ENCODE measurements at places on chromosomes 16 and 17.

DNA sequence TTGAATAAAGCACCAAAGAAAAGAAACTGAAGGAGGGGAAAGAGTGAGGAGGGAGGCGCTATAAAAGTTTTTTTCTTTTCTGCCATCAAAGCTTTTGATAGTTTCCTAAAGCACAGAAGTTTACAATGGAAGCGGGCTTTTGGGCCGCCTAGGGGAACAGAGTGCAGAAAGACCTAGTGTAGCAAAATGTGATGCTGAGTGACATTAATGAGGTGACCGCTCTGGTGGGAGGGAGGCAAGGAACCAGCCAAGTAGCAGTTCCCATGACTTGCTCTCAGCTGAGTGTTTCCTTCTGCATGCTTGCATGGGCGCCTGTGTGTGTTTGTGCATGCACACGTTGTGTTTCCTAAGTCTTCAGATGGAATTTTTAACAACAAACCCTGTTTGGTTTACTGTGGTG is 15.5 kb downstream of the MSI2 start:
- DNase-seq = no peak

DNA sequence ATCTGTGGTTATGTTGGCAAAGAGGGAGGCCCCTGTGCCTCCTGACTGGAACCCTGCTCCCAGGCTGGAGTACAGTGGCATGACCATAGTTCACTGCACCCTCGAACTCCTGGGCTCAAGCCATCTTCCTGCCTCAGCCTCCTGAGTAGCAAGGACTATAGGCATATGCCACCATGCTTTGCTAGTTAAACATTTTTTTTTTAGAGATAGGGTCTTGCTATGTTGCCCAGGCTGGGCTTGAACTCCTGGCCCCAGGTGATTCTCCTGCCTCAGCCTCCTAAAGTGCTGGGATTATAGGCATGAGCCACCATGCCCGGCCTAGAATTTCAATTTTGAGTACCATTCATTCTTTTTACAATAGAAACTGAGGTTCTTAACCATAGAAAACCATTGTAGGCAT is 21.2 kb upstream of the ITGB3 start:
- DNase-seq = no peak

- no peak for DNase-seq
These were observed 300.6 kb downstream of the SOX9 start for GRCh38 chr17:72421128-72422092.

DNA sequence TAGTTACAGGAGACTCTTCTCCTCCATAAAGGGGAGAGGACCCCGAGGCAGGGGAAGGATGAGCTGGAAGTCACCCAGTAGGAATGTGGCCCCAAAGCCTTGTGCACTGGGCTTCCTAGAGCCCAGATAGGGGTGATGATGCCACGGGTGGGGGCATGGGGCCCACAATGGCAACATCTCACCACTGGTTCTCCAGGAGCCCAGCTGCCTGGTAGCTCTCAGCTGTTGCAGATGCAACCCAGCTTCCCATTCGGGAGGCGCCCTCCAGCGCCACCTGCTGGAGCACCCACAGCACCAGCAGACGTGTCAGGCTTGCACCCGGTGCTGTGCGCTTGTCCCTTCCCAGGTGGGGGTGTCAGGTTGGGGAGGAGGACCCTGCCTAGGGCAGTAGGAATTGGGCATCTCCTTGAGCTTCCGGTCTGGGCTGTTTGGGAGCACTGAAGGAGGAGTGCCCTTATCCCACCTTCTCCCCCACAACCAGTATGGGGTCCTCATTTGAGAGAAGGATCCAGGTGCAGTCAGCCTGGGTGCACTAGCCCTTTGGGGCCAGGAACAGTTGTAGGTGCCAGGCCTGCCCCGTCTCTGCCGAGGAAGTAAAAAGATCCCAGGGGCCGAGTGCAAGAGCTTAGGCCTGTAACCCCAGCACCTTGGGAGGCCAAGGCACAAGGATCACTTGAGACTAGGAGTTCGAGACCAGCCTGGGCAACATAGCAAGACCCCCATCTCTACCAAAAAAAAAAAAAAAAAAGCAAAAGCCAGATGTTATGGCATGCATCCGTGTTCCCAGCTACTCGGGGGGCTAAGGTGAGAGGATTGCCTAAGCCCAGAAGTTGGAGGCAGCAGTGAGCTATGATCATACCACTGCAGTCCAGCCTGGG is 14.4 kb downstream of the CDIPT start:
- peak; percentile 71 for DNase-seq

DNA sequence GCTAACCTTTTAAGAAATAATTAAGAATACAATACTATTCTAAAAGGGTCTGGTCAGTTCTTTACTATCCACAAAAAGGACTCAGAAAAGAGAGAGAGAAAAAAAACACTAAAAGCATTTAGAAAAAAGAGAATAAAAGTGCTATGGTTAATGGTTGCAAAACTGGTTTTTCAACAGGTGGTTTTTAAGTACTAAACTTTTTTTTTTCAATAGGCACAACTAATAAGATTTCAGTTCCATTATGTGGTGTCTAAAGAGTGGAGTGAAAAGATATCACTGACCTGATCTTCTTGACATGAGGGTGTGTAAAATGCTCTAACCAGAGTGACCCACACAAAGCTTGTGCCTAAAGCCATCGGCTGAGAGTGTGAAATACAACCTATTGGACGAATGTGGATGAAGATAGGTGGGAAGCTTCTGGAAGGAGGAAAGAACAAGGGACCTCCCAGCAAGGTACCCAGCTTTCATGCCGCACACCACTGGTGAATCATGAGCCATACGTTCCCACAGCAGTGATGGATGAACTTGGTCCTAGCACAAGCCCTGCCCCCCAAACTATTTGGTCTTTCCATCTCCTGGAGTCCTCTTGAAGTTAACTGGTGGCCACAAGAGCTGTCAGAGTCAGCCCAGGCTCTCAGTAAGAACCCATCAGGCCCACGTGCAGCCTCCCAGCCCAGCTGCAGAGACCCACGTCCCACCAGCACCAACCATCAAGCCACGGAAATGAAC is 103.0 kb downstream of the ZFHX3 start:
- DNase-seq = no peak

DNA sequence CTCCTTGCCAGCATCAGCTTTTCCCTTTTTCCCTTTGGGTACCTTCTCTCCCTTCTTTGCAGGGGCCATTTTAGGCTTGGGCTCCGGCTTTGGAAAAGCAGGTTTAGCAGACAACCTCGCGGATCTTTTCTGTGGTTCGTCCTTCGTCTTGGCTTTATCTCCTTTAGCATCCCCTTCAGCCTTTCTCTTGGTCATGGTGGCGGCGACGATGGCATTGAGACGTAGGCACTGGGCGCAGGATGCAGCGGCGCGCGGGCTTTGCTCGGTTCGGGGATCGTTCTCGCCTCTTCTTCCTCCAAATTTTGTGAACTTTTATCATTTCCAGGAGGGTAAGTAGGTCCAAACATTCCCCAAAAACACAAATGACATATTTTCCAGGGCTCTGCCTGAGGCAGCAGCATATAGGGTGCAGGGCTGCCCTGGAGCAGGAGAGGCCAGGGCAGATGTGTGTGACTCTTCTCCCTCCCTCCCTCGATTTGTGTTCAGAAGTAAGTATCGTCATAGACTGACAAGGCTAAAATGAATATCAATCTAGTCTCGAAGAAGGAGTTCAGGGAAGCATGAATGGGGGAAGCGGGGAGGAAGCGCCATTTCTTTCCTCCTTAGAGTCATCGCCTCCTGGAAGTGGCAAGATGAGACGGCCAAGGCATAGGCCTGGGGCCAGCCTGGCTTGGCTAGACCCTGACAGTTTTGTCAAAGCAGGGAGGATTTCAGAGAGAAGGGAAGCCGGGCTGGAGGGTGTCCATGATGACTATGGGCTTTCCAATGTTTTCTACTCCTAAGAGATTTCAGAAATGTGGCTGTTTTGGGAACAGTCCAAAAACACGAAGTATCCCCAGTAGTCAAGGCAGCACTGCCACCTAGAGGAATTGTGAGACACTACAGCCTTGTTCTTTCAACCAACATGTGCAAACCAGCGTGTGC is 13.2 kb downstream of the CHCT1 start:
- peak; percentile 56 for DNase-seq

- DNase-seq = no peak
These were observed 8.6 kb upstream of the MRC2 start for GRCh38 chr17:62618647-62619416.

GRCh38 chr17:67246653-67247415 is 1.8 kb upstream of the HELZ start:
- no peak for DNase-seq

- DNase-seq = no peak
These were observed 27.2 kb upstream of the TOB1 start for GRCh38 chr17:50893183-50893993.

- DNase-seq = no peak
These were observed 217.7 kb upstream of the CDH8 start for GRCh38 chr16:62253966-62254365.

DNA sequence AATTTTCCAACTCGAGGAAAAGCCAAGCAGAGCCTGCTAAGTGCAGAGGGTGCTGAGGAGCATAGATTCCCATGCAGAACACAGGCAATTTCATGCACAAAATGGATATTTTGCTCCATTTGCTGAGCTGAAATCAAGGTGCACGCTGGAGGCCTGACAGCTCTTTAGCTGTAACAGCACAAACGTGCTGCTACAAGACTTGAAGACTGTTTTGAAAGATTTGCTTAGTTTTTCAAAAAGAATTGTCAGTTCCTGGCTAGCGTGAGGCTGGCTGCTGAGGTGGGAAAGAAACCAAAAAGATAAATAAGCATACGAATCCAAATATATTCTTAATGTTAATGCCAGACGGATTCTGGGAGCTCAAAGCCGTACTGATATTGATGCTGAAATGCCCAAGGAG is 309.0 kb upstream of the MAF start:
- DNase-seq = no peak

GRCh38 chr17:17468217-17469010 is 8.4 kb upstream of the MED9 start:
- DNase-seq = no peak

GRCh38 chr17:54891176-54891821 is 9.4 kb upstream of the TOM1L1 start:
- no peak for DNase-seq

GRCh38 chr17:11880714-11881113 is 116.6 kb downstream of the ZNF18 start:
- DNase-seq = no peak

- DNase-seq = no peak
These were observed 13.2 kb downstream of the SLC6A4 start for GRCh38 chr17:30222251-30222650.

DNA sequence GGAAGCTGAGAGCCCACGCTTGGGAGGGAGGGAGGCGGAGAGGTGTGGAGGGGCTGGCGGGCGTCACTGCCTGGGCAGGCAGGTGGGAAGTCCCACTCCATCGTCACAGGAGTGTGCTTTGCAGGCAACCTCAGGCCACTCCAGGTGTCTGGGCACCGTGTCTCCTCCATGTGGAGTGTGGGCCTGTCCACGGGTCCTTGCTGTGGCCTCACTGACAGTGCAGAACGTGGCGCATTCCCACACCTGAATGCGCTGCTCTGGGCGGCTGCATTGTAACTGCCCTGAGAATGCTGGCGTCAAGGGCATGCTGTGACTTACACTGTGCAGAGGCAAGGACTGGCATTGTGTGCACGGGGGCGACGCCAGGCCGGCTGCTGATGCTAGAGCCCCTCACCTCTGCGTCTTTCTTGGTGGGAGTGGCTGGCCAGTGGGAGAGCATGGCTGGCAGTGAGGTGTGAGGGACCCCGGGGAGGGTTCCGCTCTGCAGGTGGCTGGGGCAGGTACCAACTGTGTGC is 66.4 kb downstream of the BANP start:
- no peak for DNase-seq

DNA sequence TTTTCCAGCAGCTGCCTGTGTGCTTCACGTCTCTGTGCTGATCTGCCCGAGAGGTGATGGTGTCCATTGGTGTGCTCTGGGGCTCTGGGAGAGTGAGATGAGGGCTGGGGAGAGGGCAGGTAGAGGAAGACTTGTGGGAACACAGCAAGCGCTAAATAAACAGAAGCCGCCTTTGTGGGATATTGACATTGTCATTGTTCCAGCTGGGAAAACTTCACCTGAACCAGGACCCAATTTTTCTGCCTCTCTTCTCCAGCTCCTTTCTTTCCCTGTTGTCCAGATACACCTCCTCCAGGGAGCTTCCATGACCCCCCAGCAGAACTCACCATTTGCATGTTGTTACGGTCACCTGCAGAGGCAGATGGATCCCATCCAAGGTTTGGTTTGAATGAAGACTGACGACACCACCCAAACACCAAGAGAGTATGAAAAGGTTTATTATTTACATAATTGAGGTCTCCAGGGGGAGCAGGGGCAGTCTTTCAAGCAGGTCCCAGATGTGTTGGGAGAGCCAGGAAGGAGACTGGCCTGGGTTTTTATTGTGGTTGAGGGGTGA is 3.6 kb upstream of the ITGA3 start:
- DNase-seq = no peak

- peak; percentile 70 for DNase-seq
These were observed at the start of gene ZBTB4 for GRCh38 chr17:7479213-7480088. Gene ZBTB4, minus strand, starts transcription at chr17:7479631. Its CDS starts 12,830 bp downstream, at chr17:7466801.

DNA sequence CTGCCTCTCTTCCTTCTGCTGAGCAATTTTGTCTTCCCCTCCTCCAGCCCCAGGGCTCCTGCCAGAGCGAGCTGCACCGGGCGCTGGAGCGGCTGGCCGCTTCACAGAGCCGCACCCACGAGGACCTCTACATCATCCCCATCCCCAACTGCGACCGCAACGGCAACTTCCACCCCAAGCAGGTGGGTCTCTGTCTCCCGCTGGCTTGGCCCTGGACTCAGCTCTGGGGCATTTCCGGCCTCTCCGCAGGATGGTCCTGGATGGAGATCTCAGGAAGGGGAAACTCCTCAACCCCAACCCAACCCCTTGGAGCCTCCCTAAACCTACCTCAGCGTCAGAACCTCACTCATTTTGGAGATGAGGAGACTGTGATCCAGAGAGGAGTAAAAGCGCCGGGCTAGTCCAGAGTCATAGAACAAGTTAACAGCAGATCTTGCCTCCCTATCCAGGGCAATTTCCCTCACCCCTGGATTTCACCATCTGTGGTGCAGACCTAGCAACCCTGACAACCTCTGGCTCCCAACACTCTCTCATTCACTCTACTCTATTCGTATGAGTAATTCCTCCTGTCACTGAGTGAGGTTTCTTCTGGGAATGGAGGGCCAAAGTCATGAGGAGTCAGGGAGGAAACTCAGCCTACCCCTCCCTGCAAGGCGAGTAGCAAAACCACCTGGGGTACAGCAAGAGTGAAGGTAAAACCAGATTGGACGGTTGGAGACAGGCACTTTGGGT is 10.8 kb downstream of the IGFBP4 start:
- DNase-seq = no peak

DNA sequence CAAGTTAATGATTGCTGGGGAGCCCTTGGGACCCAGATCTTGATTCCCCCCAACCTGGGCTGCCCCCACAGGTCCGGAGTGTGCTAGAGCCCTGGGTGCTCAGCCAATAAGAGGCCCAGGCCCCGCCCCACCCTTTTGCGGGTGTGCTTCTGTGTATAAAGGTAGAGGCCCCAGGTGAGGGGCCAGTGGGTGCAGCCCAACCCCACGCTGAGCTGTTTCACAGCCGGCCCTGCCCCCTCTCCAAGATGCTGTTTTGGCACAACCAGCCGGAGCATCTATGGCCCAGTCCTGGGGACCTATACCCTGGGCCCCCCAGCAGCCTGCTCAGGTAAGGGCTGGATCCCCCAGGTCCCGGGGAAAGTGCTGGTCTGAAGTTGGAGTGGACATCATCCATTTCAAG is 11.8 kb upstream of the STAC2 start:
- no peak for DNase-seq

GRCh38 chr16:67542464-67542863 is 13.8 kb downstream of the RIPOR1 start:
- no peak for DNase-seq
